ENCODE measurements at places on chromosomes 12 and 14.
A peak's percentile ranks its signal among the peaks of the same experiment; 100 is the strongest.

DNA sequence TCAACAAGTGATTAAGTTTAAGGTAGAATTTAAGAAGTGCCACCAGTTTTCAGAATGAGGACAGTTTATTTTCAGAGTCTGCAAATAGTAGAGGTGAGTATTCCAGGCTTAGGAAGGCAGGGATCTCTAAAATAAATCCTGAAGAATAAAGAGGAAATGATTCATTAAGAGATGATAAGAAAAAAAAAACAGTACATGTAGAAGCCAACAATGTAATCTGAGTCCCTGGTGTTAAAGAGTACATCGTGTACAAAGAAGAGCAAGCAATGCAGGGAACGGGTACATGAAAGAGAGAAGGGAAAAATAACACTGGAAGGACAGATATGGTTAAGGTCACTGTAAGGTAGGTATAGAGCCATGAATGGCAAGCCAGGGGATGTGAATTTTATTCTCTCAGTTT is 95.2 kb upstream of the FOXG1 start:
- DNase-seq = no peak

DNA sequence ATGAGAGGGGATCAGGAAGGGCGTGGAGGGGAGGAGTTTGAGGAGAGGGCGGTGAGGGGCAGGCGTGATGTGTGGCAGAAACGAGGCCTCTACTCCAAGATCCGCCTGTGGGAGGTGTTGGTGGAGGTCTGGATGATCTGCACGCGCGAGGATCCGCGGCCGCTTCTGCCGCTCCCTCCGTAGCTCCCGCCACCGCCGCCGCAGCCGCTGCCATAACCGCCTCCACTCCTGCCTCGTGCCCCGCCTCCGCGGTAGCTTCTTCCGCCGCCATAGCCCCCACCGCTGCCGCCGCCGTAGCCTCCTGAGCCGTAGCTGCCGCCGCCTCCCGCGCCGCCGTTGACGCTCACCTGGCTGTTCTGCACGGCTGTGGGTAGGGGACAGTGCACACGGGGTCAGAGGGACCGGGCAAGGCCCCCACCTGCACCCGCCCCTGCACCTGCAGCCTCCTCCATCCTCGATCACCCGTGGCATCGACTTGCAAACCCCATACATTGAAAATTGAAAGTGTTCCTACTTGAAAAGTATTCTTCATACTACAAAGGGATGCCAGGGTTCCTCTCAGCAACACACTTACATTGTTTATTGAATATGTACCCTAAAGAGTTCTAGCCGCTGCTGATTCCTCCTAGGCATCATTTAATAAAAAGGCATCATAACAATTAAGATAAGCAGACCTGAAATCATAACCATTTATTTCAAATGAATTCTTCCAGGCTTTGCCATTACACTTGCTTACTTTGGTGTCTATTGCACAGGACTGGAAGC is 11.1 kb upstream of the KRT1 start:
- peak; percentile 27 for DNase-seq

DNA sequence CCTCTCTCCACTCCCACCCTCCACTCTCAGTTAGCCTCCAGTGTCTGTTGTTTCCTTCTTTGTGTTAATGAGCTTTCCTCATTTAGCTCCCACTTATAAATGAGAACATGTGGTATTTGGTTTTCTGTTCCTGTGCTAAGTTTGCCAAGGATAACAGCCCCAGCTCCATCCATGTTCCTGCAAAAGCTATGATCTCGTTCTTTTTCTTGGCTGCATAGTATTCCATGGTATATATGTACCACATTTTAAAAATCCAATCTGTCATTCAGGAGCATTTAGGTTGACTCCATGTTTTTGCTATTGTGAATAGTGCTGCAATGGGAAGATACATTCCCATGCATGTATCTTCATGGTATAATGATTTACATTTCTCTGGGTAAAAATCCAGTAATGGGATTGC is 2.8 kb upstream of the WASHC4 start:
- DNase-seq = no peak

DNA sequence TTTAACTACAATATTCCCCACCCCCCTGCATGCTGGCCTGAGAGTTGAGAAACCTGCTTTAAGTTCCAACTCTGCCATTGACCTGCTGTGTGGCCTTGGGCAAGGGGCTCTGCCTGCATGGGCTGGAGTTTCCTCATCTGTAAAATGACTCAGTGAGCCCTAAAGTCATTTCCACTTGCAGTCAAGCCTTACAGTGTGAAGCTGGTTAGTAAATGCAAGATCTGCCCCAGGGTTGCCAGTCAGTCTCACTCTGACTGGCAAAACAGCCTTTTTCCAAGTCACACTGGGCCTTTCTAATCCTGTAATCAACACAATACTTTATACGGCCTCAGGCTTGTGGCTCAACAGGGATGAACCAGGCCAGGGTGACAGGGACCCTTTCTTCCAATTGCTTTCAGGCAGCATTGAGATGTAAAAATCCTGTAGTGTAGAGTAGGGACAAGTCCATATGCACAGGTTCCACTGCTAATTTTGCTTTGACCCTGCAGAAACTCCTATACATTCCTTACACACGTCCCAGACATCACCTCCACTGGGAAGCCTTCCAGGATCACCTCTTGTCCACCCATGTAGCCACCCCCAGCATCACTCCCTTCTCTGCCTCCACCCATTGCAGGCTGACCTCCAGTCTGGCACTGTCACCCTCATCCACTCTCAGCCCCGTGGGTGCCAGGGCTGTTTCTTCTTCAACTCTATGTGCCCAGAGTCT is 42.6 kb upstream of the PRIMA1 start:
- DNase-seq = no peak

DNA sequence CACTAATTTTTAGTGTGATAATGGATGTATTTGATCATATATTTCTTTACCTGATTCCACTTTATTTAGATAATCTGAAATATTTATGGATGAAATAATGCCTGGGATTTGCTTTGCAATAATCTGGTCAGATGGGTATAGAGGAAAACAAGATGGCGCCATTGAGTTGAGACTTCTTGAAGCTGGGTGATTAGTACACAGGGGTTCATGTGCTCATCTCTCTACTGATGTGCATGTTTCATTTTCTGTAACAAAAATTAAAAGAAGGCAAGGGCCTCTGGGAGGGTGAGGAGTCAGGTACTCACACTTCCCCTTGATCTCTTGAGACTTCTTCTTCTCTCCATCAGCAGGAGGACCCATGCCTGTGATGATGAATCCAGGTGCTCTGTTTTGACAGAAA is 61.8 kb downstream of the GCH1 start:
- DNase-seq = no peak

DNA sequence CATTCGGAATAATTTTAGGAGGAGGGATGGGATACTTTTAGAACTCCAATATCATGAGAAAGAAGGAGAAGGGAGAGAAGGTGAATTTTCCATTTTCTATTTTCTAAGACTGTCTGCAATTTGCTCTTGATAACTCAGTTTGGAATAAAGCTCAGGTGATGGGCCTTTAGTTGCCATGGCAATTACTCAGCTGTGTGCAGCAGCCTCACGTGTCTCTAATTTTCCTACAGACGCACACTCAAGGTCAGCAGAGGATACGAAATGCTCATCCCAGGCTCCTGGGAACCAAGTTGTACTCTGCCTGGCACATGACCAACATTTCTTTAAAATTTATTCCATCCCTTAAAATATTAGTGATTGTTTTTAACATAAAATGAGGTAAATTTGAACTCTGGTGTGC is 76.7 kb downstream of the TTC8 start:
- DNase-seq = no peak

DNA sequence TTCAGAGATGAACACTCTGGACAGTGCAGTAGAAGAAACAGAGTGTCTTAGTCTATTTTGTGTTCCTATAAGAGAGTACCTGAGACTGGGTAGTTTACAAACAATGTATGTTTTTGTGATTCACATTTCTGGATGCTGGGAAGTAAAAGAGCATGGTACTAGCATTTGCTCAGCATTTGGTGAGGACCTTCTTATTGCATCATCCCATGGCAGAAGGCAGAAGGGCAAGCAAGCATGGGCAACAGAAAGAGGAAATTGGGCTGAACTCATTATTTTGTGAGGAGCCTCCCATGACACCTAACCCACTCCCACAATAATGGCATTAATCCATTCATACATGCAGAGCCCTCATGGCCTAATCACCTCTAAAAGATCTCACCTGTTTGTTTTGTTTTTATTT is 8.0 kb downstream of the ANKS1B start:
- DNase-seq = no peak

DNA sequence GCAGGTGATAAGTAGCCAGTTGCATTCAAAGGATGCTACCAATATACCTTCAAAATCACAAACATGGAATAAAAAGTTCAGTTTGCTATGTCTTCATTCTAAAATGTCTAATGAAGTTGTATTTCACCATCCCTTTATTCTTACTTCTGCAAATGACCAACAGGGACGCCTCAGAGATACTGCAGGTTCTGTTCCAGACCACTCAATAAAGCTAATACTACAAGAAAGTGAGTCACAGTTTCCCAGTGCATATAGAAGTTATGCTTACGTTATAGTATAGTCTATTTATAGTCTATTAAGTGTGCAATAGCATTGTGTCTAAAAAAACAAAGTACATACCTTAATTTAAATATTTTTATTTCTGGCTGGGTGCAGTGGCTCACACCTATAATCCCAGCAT is 29.3 kb upstream of the EIF5 start:
- no peak for DNase-seq

DNA sequence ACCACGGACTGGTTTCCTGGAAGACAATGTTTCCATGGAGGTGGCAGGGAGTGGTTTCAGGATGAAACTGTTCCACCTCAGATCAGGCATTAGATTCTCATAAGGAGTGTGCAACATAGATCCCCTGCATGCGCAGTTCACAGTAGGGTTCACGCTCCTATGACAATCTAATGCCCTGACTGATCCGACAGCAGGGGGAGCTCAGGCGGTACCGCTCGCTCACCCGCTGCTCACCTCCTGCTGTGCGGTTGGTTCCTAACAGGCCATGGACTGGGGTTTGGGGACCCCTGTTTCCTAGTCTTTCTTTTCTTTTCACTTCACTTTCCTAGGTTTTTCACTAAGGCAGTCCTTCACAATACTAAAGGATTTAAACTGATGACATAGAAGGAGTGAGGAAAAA is 39.6 kb downstream of the GUCY2C start:
- DNase-seq = no peak

DNA sequence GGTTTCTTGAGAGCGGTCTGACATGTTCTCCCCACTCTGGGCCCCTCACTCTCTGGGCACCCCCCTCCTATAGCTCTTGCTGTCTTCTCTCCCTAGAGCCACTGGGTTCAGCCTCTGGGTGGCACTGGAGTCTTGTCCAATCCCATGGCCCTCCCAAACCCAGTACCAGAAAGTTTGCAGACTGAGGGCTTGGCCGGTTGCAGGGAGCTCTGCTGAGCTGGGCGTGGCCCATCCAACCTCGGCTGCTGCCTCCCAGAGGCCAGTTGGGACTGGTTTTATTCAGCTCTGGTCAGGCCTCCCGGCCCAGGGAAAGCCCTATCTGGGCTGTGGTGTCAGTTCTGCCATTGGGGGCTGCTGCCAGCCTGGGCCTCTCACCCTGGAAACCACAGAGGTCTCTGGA is 37.9 kb downstream of the ISCA2 start:
- no peak for DNase-seq

GRCh38 chr12:26274441-26275312 is 79.3 kb downstream of the SSPN start:
- DNase-seq = peak; percentile 24

GRCh38 chr12:4243091-4243490 is 30.5 kb upstream of the CCND2 start:
- DNase-seq = no peak

DNA sequence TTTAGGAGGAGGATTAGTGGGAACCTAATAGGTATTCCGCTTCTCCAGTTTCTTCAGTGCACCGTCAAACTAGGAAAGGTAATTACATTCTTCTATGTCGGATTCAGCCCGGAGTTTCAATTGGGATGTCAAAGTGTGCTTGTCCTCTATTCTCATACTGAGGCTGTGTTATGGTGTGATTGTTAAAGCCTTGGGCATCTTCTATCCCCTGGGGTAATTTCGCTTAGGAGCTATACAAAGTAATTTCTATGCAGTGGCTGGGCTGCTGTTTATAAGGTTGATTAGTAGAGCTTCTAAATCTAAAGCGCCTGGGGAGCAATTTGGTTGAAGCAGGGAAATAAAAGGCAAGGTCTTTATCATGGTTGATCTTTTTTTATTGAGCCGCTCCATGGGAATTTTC is 399.6 kb downstream of the ZFP36L1 start:
- DNase-seq = no peak

DNA sequence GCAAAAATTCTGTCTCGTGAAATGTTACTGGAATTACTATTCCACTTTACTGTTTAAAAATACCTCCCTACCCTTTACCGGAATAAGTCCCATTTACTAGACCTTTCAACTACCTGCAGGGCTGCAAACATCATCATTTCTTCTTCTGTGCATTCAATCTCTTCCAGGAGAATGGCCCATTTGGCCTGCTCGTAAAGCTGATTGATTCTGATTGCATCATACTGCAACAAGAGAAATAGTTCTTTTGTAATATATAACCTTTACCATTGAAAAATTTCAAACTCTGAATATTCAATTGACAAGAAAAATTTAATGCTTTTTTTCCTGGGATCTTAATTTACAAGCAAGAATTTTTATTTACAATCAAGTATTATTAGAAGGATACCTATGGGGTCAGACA is 72.4 kb downstream of the FERMT2 start:
- no peak for DNase-seq

DNA sequence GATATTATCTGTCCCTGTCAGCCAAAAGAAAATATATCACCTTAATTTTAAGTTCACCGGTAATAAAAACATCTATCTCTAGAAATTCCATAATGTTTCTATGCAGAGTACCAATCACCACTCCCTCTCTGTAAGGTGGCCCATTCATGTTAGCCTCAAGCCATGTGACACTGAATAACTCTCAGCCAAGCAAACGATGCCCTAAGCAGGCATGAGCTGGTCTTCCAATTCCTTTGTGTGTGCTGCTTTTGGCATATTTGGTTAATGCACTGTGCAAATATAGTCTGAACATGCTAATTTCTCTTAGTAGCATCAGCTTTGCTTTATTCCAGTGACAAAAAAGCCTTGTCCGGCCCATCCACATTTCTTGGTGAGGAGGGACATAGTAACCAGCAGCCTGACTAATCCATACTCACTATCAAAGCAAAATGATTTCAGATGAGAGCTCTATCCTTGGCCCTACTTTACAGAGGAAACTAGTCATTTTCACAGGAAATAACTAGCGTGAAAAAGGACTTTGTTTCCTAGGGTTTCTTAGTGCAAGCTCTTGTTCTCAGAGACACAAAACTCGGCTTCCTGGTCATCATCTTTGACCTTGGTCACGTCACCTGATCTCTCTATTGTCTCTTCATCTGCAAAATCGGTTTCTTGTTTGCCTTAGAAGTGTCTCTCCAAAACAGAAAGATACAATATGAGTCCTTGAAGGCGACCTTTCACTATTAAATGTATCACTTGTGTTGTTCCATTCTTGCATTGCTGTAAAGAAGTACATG is 59.2 kb upstream of the RTRAF start:
- DNase-seq = no peak

- DNase-seq = no peak
Measured at GRCh38 chr12:70190262-70191010, 52.8 kb upstream of the CNOT2 start.
